ENCODE measurements at places on chromosomes 3 and 15.

DNA sequence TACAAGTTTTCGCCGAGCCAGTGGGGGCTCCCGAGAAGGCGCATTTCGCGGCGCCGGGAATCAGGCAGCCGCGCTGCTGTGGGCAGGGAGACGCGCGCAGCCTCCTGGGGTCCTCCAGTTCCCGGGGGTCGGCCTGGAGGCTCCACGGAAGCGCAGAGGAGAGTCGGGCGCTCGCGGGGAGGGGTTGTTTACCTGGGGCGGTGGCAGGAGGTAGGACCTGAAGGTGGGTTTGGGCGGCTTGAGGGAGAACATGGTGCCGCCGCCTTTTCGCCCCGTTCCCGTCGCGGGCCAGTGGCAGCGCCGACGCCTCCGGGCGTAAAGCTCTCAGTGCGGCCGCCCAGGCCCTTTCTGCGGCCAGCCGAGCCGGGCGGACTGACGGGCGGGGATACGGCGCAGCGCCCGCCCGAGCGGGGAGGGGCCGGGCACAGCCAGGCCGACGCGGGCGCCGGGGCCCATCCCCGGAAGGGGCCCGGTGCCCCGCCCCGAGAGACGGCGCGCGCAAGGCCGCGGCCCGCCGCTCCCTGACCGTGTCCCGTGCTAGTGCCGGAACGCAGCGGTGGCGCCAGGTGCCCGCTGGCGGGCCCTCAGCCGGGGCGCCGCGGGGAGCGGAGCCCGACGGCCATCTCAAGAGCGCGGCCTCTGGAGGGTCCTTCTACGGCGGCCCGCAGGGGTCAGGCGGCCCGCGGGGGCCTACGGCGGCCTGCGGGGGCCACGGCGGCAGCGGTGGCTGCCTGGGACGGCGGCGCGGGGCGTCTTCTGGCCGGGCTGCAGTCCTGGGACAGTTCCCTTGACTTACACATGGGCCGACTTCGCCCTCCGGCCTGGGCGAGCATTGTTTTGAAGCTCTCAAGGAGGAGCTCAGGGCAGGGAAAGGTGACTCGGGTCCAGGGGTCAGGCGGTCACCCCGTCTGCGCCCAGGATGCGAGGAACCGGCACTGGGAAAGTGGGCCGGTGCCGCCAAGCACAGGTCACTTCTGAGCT lies at the start of gene MTMR10:
TSS of gene MTMR10 (minus strand) at position 374 of the 981 bp plus-strand sequence. CDS start at position 252, 122 bp downstream.
- DNase-seq = peak; percentile 53

DNA sequence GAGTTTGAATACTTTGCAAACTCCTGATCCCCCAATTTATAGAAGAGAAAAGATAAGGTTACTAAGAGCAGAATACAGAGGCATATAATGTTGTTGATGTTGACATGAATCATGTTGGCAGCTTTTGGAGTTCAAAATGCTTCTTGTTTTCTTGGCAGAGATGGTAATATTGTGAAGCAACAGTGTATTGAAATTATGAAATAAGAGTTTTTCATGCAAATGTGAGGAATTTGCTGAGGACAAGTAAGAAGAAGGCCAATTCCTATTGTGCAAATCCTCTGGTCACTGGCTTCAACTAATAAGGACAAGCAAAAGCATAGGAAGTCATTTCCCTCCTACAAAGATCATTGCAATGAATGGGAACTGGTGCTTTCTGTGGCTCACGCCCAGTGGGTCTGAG lies 126.9 kb upstream of the CHL1 start:
- peak; percentile 0 for DNase-seq

DNA sequence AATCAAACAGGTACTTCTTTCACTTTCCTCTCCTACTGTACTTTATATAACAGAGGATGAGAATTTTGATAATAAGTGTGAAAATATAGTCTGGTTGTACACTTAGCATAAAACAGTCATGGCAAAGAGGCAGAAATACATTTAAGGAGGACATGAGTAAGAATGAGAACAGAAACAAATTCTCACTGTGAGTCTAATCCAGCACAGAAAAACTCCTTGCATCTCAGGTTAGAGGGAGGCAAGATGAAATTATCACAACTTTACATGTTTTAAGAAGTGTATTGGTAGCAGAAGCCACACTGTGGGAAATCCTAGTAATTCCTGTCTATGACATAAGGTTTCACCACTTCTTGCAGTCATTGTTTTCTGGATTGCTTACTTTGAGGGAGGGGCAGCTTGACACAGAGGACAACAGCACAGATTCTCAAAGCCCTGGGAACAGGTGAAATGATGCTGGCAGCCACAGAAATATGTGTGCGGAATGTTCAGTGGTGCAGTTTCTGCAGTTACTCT lies 733.6 kb upstream of the GBE1 start:
- no peak for DNase-seq

GRCh38 chr3:42516443-42516842 lies 14.0 kb downstream of the VIPR1 start:
- DNase-seq = no peak

GRCh38 chr3:176697284-176697889 lies 499.9 kb downstream of the TBL1XR1 start:
- no peak for DNase-seq

DNA sequence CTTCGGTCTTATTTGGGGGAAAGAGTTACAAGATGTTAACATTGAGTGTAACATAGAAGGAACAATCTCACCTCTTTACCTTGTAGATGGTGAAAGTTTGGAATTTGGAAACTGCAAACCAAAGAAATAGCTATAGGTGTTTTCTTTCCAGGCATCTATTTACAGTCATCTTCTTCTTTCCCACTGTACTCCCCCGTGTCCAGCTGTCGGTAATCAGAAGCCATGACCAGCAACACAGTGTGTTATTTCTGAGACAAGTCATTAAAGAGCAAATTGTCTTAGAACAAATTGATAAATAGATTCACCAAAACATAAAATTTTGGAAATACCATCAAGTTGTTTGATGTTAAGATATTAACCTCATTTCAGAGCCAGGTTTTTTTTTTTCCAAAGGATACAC lies 590.5 kb upstream of the NAALADL2 start:
- DNase-seq = no peak

GRCh38 chr3:72265256-72266015 lies 480.5 kb upstream of the PROK2 start:
- DNase-seq = no peak

GRCh38 chr3:184563941-184564684 lies 2.5 kb downstream of the EPHB3 start:
- DNase-seq = no peak

DNA sequence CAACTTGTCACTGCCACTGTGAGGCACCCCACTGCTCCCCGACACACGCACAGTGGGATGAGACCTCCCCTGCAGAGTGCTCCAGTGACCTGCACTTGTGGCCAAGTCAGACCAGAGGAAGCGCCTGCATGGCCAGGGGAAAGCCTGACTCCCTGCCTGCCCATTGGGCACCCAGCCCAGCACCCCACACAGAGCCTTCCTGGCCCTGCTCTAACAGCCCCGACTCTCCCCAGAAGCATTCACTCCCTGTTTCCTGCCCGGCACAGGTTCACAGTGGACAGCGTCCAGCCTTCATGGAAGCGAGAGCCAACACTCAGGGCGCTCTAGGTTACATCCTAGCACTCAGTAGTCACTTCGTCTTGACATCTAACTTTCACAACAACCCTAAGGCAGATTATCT lies 27.8 kb downstream of the RBPMS2 start:
- no peak for DNase-seq

DNA sequence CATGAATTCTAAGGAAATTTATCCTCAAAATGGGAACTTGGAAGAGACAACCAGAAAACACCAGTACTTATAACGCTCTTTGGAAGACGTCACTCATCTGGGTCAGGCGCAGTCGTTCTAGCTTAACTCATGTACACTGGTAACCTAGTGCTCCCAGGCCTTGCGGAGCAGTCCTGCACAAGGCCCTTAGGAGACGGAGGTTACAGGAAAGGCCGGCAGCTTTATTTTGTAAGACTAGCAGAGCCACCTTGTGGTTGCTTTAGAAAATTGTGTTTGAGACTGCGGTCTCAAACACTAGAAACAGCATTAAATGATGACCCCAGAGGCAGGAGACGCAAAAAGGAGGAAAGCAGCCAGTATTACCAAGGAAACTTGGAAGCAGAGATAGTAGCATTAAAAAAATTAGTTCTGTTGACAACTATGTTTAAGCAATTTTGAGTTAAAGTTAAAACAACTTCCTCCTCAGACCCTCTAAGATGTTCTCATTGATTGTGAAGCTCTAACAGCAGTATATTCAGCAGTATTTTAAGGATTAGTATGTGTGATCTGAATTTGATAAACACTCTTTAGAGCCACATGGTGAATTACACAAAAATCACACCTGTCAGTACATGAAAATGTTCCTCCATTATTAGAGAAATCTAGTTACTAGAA lies 141.9 kb upstream of the C2CD4B start:
- peak; percentile 30 for DNase-seq

DNA sequence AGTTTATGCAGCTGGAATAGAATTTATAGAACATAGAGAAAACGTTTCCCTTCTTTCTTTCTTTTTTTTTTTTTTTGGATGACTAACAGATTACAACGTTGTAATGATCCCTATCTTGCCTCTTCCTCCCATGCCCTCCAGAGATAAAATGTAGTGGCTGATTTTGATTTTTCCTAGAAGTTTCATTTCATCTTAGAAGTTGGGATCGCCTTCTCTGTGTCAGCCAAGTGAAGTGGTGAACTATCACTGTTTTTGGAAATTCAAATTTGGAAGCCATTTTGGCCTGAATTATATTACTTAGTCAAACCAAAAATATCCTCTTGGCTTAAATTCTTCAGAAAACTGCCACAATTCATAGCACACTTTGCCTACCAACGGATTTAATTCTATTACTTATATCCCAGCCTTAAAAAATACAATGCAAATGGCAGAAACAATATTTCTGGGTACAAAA lies 1025.5 kb upstream of the NR2F2 start:
- no peak for DNase-seq

GRCh38 chr3:44960387-44961026 lies 15.5 kb downstream of the ZDHHC3 start:
- no peak for DNase-seq

DNA sequence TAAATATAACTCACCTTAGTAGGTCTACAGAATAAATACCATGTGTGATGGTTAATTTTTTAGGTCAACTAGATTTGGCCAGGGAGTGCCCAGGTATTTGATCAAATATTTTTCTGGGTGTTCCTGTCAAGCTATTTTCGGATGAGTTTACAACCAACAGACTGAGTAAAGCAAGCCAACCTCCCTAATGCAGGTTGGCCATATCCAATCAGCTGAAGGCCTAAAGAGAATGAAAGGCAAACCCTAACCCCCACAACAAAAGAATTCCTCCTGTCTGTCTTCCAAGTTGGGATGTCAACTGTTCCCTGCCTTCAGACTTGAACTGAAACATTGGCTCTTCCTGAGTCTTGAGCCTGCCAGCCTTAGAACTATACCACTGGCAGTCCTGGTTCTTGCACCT lies 28.6 kb downstream of the TASOR start:
- no peak for DNase-seq

- no peak for DNase-seq
Measured at GRCh38 chr3:97816811-97817210, 5.0 kb upstream of the CRYBG3 start.

GRCh38 chr3:114155370-114155821 lies 23.5 kb downstream of the DRD3 start:
- no peak for DNase-seq

DNA sequence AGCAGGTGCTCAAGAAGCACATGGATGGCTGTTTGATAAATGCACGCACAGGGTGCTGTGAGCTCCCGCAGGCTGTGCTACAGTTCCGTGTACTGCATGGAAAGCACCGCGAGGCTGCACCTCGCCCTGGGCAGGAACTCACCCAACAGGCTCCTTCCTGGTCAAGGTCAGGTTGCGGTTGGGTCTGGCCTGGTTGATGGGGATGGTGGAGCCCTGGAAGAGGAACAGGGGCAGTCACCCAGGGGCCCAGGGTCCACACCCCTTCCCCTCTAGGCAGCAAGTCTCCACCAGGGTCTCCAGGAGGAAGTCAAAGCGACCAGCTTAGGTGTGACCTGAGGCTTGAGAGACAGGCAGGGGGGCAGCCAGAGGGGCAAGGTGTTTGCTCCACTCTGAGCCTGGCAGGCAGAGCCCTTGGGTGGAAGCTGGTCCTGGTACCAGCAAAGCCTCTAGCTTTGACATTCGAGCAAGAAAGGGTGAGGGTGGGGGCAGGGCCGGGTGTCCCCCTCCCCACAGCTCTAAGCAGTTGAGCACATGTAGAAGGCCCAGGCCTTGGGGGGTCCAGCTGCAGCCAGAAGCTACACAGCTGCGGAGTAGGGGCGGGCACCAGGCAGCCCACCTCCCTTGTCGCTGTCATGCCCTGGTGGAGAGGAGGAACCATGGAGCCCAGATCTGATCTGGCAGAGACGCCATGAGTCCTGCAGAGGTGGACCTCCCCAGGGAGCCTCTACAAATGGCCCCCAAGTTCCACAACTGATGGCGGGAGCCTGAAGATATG lies 46.3 kb upstream of the SLC41A3 start:
- DNase-seq = no peak

DNA sequence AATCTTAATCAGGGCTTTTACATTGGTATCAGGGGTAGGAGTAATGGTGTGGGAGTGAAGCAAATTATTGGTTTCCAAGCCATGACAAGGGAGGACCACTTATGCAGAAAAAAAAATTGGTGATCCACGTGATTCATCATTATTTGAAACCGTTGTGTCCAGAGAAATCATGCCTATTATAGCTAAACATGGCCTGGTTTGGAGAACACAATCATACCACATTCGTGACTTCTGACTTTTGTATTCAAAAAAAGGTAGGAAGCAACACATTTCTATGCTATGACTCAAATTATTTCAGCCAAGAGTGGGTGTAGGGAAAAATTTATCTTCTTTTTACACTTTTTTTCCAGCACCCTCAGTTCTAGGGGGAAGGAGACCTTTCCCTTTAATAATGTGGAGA lies 924.3 kb upstream of the GBE1 start:
- no peak for DNase-seq

GRCh38 chr3:161203485-161204098 lies 17.5 kb upstream of the NMD3 start:
- DNase-seq = no peak

DNA sequence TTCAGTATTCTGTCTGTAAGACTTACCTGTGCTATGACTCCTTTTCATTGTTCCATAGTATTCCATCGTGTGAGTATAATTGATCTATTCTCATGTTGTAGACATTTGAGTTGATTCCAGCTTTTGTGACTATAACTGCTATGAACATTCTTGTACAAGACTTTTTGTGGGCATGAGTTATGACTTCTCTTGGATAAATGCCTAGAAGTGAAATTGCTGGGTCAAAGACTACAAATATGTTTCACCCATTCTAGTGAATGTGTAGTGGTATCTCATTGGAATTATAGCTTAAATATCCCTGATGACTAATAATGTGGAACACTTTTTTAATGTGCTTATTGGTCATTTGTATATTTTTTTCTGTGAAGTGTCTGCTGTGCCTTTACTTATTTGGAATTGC lies 27.6 kb upstream of the NPHP3 start:
- DNase-seq = no peak

GRCh38 chr3:46676601-46677410 lies 16.7 kb downstream of the ALS2CL start:
- DNase-seq = no peak

DNA sequence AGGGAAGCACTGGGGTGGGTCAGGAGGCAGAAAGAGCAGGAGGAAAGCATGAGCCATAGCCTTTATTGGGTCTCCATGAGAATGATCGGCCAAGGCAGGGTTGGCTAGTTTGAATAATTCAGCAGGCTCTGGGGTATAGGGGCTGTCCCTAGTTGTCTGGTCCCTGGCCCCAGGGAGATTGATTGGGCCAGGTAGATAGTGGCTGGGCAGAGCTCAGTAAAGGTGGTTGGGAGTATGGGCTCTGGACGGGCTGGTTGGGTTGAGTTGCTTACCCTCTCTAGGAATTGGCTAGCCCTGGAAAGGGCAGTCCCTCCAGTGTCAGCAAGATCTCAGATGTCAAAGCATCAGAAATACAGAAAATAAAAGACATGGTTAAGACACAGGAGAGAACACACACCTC lies 148.1 kb downstream of the SHQ1 start:
- no peak for DNase-seq

All from AG09319 (cell line).